Activated CD4-positive, CD25-positive, alpha-beta regulatory T cell (primary cell): ENCODE measurements at places on chromosomes 12 and 14.

GRCh38 chr12:38501991-38502390 lies 185.4 kb downstream of the ALG10B start:
- no peak for DNase-seq

GRCh38 chr14:91143862-91144261 lies 30.0 kb downstream of the DGLUCY start:
- no peak for DNase-seq

DNA sequence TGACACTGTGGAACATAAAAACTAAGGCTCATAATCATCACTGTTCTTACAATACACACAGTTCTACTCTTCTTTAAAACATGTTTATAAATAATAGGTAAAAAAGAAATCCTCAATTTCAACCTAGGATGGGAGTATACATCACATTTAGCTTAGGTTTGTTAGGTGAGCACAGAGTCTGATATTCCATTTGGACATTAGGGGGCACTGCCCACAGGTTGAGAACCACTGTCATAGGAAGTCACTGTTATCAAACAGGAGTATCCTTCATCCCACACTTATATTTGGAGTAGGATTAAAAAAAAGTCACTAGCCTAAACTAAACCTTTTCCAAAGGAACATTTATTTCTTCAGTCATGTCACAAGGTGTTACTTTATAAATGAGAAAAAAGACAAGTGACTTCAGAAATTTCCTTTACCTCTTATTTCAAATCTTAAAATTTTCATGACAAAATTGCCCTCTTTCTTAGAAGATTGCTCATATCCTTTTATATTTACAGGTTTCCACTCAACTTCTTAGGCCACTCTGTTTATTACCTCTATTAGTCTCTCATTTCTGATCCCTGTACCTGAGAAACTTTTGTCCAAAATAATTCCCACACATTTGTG lies 240.6 kb downstream of the CPNE8 start:
- no peak for DNase-seq

DNA sequence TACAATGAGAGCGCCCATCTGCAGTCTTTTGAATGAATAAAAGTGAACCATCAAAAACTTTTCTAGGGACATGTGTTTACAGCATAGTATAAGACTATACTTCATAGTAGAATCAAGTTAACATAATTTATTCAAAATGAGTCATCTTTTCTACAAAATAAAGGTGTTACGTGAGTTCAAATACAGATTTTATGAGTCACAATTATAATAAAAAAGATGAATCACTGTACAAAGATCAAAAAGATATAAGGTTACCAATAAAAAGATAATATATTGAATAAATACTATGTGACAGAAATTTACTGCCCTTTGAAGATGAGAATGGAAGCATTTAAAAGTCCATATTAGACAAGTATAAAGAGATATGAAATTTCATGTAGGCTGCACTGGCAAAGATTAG lies 2.8 kb downstream of the MBIP start:
- no peak for DNase-seq

DNA sequence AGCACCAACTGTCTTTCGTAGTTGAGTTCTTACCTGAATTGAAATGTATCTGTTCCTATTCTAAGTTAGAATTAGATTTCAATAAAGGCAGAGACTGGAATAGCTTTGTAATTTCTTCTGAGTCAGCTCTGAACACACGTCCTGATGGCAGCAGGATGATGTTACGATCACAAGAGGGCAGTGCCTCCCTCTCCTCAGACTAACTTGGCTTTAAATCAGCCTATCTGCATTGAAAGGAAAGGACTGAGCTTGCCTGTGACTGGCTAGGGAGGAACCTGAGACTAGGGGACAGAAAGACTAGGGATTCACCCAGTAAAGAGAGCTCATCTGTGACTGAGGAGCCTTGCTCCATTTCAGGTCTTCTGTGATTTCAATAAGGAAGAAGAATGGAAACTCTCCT lies 323.7 kb upstream of the OR4E1 start:
- no peak for DNase-seq

GRCh38 chr14:95886366-95887056 lies 9.9 kb downstream of the TUNAR start:
- DNase-seq, result no peak

- no peak for DNase-seq
These were observed 280.6 kb upstream of the RTL1 start for GRCh38 chr14:101184104-101184455.

DNA sequence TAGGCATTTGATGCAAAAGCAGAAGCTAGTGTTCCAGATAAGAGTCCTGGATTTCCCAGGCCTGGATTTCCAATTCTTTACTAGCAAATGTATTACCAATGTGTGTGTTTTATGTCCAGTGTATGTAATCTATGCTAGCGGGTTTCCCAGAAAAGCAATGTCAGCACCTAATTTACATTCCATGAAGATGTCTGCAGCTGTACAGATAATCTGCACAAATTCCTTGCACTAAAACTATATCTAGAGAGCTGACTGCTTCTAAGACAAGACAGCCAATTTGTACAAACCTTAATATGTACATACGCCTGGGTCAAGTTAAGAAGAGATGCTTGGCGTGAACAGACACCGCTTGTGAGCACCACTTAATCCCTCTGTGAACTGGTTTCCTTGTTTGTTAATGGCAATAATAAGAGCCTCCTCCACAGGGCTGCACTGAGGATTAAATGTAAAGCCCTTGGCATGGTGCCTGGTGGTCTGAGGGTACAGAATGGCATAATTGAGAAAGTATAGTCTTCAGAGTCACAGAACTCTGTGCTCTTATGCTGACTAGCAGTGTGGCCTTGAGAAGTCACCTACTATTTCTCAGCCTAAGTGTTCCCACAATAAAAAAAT lies 185.6 kb downstream of the EPS8 start:
- no peak for DNase-seq

- DNase-seq, result no peak
These were observed 348.2 kb downstream of the DPF3 start for GRCh38 chr14:72545411-72546311.

GRCh38 chr12:127567531-127567930 lies 699.4 kb upstream of the TMEM132C start:
- no peak for DNase-seq

DNA sequence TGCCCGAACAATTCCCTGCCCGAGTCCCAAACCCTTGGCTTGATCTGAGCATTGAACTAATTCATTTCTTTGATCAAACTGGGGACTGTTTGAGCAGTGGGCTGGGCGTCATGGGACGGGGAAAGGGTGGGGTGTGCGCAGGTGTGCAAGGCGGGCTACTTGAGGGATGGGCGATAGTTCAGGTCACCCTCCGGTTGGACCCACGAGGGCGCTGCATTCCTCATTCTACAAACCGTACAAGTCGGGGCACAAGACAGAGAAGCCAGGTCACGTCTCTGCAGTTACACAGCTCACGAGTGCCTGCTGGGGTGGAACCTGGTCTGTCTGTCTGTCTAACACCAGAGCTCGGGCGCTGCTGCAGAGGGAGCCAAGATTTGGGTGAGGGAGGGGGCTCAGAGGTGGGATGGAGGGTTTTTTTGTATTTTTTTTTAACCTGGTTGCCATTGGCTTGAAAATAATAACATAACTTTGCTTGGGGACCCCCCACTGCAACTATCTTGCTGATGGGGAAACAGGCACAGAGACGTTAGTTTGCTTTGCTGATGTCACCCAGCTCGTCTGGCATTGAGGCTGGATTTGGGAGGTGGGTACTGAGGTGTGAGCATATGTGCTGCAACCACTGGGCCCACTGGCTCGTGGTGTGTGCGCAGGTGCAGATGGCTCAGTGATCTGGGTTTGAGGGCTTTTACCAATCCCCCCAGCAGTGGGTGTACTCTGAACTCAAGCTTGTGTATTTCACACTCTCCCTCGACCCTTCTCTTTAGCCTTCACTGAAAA lies 7.6 kb upstream of the RTL1 start:
- no peak for DNase-seq

- no peak for DNase-seq
These were observed 400 bp downstream of the CHST11 start for GRCh38 chr12:104456950-104457745.

DNA sequence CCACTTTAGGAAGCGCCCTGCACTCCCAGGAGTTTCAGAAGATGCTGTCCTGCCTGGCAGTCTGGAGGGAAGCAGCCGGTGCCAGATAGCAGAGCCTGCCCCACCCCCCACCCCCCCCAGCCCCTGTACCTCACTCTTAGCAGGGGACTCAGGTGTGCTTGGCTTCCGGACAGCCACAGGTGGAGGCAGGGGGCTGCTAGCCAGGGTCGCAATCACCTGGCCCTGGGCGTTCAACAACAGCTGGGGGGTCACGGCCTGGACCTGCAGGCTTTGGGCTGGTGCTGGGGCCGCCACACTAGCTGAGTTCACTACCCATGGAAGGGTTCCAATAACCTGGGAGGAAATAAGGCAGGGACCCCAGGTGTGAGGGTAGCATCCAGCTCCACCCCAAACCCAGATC lies 22.0 kb downstream of the POU6F1 start:
- DNase-seq, result no peak

DNA sequence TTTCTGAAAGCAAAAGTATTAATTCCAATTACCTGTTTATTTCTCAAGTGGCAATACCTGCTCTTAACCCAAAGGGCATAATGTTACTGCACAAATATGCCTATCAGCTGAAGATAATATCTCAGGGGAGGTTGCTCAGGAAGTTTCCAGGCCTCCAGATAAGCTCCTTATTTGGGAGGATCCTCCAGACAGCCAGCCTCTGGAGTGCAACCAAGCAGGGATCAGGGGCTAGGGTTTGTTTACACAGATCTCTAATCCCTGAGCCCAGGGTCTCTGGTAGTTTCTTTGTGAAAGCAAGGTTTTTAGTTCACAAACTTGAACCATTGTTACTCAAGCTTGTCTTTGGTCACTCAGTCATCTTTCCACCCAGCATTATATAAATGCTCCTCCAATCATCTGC lies 124.4 kb downstream of the SLC38A4 start:
- DNase-seq, result no peak

- DNase-seq, result no peak
These were observed 173.2 kb upstream of the HMGA2 start for GRCh38 chr12:65651060-65651459.

DNA sequence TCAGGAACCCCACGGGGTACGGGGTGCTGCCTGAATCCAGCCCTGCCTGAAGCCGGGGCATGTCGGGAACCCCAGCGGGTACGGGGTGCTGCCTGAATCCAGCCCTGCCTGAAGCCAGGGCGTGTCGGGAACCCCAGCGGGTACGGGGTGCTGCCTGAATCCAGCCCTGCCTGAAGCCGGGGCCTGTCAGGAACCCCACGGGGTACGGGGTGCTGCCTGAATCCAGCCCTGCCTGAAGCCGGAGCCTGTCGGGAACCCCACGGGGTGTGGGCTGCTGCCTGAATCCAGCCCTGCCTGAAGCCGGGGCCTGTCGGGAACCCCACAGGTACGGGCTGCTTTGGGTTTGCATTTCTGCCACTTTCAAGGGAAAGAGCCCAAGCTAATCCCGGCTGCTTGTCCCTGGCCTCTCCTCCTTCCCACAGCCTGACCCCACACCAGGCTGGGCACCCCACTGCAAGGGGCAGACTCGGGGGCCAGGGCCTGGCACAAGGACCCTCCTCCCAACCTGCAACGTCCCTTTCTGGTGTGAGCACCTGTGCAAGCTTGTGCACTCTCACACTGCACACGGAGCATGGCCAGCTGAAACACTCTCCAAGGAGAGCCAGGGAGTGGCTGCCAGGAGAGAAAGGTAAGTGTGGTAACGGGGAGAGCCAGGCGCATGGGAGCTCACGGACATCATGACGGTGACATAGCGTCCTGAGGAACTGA lies 5.6 kb upstream of the FBRSL1 start:
- DNase-seq, result no peak

GRCh38 chr12:215116-215515 lies 1.2 kb upstream of the SLC6A12 start:
- no peak for DNase-seq

- no peak for DNase-seq
These were observed 4.1 kb upstream of the TBX5 start for GRCh38 chr12:114409852-114410600.

- no peak for DNase-seq
These were observed 614.3 kb upstream of the MDGA2 start for GRCh38 chr14:48289701-48290100.

GRCh38 chr14:61864329-61864898 lies 102.2 kb downstream of the SNAPC1 start:
- no peak for DNase-seq

DNA sequence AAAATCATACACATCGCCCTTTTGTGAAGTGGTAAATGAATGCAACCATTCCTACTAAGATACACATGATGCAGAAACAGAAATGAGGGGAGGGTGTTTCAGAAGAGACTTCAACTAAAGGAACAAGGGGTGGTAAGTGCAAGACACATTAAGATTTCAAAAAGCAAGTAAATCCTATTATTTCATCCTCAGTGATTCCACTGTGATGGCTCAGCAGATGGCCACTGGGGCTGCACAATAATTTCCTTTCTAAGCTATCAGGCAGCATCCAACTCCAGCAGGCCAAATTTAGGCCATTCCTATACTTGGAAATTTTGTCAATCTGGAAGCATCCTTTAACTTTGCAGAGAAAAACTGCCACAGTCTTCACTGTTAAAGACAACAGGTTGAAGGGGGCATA lies 272.4 kb downstream of the NELL2 start:
- no peak for DNase-seq

DNA sequence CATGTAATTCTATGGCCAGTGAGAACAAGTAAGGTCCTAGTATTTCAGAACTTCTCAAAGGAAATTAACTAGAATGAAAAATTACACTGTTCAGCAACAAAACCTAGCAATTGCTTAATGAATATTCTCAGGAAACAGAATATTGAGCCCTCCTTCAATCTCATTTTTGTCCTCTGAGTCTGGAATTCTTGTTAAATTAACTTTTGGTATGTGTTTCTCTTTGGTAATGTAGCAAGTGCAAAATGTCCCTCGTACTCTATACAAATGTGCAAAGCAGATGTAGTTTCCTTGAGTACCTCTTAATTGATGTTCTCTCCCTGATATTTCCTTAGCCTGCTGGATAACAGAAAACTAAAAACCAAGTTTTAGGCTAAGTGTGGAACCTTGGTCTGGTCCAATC lies 190.8 kb upstream of the CNOT2 start:
- DNase-seq, result no peak

DNA sequence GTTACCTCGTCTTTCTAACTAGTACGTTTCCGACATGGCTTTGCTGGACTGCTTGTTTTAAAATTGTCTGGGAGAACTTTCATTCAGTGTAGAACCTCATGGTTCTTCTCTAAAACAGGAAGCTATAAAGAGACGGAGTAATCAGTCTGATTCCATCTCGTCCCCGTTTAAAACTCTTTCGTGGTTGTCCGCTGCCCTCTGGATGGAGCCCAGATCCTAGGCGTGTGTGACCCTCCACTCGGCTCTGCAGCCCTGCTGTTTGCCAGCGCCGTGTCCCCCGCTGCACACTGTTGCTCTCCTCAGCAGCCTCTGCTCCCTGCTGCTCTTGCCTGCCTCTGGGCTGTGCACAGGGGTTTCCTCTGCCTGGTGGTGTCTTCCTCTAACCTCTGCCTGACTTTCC lies 50.2 kb downstream of the SLC8B1 start:
- no peak for DNase-seq
